ENCODE measurements at places on chromosomes 13 and 19. TPM values are rescaled to one million over a fixed set of nuclear protein-coding genes. Genes with fewer than 3 reads are reported as not detected.

Gene TJP3
- total RNA-seq = under 0.01 TPM

Gene JAK3
- total RNA-seq = 1.7 TPM

Gene KLF5
- total RNA-seq = 1.0 TPM

Gene ICAM4
- 0.13 TPM for total RNA-seq

Gene ZNF442
- 1.4 TPM for total RNA-seq

Gene VSTM1
- total RNA-seq = not detected

DNA sequence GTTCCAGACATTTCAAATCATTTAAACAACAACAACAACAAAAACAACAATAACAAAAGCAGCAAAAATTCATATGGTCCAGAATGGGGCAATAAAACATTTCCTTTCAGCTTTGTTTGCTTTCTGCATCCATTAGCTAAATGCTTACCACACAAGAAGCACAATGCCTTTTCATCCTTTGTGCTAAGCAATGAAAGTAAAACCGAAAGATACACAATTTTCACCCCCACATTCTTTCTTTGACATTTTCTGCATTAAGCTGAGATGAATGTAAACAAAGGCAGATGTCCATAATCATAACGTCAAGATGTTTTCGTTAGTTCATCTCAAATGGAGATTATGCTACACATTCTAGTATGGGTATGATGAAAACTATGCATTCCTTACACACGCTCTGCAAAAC lies 568.5 kb downstream of the SLITRK6 start:
- DNase-seq = no peak

DNA sequence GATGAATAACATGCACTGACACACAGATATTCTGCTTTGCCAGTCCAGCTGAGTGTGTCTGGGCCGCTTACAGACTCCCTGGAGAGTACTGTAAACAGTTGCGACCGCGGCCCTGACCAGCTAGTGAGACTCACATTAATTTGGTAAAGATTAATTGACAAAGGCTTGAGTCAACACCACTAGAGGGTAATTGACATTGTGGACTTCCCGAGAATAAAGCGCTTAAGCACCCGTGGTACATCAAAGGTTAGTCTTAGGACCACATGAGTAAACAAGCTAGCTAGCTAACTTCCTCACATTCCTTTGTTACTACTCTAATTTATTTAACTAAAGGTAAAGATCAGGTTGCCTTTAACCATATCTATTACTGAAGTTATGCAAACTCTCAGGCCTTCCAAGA lies 624.4 kb upstream of the ARGLU1 start:
- no peak for DNase-seq

GRCh38 chr13:114311387-114311786 lies 2.9 kb upstream of the CHAMP1 start:
- no peak for DNase-seq

DNA sequence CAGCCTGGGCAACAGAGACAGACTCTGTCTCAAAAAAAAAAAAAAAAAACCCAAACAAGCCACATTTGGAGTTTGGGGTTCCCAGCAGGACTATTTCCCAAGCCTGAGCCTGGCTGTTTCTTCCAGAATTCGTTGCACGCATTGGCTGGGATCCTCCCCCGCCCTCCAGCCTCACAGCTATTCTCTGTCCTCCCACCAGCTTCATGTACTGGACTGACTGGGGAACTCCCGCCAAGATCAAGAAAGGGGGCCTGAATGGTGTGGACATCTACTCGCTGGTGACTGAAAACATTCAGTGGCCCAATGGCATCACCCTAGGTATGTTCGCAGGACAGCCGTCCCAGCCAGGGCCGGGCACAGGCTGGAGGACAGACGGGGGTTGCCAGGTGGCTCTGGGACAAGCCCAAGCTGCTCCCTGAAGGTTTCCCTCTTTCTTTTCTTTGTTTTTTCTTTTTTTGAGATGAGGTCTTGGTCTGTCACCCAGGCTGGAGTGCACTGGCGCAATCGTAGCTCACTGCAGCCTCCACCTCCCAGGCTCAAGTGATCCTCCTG lies 26.7 kb downstream of the LDLR start:
- DNase-seq = no peak

GRCh38 chr13:91141543-91142061 lies 205.9 kb upstream of the MIR17HG start:
- no peak for DNase-seq

GRCh38 chr19:10505583-10506229 lies 2.5 kb upstream of the KEAP1 start:
- DNase-seq = no peak

DNA sequence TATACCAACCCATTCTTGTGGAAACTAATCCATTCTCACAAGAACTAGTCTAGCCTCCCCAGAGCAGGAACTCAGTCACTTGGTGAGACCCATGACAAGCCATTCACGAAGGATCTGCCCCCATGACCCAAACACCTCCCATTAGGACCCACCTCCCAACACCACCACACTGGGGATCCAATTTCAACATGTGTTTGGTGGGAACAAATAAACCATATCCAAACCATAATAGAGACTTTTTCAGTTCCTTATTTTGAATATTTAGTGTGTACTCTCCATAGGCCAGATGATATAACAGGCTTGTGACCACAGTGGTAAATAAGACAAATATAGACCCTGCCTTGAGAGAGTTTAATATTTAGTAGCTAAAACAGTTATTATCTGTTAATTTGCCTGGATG lies 227.5 kb upstream of the SERP2 start:
- DNase-seq = no peak

DNA sequence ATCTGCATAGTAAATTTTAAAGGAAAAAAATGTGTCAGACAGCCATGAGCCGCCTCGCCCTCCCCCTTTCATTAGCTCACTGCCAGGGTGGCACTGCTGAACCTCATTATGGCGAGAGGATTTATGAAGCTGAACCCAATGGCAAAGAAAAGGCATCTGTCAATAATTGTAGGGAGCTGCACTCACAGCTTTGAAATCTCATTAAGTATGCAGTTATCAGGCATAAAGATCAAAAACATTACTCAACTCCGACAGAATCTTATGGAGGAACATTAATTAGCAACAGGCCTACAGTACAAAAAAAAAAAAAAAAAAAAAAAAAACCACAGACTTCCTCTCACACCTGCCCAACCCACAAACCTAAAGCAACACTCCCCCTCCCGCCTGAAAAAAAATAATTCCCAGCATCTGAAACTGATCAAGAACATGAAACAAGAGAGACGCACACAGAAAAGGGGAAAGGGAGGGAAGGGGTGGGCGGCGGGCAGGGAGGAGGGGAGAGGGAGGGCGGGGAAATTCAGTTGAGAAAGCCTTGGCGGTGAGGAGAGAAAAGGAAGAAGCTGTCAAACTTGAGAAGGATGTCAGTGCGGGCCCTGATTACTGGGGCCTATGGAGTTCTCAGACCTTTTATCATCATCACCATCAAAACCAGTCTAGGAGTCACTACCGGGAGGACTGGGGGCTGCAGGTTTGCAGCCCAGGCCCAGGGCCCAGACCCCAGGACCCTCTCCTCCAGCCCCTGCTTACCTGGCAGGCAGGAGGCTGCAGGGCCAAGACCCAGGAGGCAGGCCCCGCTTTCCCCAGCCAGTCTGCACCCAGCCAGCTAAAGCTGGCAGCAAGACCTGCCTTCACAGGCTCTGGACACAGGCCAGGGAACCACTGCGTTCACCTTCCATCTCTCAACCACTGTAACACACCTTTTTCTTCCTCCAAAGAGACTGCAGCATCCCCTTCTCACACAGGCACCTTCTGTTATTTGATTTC lies 8.9 kb downstream of the TSHZ3 start:
- no peak for DNase-seq

DNA sequence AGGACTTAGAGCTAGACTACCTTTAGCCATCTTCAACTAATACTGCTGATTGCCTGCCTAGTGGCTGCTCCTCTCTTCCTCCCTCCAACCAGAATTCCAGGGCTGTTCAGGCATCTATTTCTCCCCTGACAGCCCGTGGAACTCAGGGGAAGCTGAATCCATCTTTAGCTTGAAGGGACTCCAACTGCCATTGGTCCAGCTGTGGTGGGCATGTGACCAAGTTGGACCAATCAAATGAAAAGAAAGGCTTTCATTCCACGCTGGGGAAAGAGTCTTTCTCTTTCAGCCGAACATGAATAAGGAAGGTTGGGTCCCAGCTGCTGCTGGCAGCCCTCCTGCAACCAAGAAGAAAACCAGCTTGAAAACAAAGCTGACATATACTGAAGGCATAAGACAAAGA lies 168.5 kb upstream of the OBI1 start:
- no peak for DNase-seq

- DNase-seq = no peak
Measured at GRCh38 chr19:19276386-19276785, 3.3 kb upstream of the TM6SF2 start.

DNA sequence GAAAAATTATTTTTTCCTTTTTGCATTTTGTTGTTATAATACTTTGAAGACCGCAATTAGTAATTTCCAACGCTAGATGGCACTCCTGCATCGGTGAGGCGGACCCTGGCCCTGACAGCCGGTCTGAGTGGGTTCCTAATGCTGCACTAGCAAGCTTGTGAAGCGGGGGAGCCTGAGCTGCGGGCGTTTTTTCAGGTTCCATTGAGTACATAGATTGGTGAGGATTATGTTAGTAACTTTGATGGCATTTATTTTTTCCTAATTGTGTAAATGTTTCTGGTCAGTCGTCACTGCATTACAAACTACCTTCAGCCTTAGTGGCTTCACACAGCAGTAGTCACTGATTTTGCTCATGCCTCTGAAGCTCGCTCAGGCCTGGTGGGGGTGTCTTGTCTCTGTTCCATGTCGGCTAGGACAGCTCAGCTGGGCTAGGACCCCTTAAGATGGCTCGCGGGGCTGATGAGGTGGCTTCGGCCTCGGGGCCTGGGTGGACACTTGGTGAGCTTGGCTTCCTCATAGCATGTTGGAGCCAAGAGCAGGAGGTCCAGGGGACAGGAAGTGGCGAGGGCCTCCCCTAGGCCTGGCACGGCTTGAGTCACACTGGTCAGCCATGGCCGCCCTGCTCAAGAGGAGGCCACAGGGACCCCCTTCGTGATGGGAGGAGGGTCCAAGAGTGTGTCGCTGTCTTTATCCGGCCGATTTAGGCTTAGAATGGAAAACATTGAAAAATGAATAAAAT lies 25.0 kb downstream of the ERCC5 start:
- no peak for DNase-seq

- peak; percentile 77 for DNase-seq
Measured at GRCh38 chr19:45613926-45614725, 12.1 kb upstream of the GPR4 start.

GRCh38 chr13:24746618-24747247 lies 17.2 kb upstream of the RNF17 start:
- DNase-seq = no peak

DNA sequence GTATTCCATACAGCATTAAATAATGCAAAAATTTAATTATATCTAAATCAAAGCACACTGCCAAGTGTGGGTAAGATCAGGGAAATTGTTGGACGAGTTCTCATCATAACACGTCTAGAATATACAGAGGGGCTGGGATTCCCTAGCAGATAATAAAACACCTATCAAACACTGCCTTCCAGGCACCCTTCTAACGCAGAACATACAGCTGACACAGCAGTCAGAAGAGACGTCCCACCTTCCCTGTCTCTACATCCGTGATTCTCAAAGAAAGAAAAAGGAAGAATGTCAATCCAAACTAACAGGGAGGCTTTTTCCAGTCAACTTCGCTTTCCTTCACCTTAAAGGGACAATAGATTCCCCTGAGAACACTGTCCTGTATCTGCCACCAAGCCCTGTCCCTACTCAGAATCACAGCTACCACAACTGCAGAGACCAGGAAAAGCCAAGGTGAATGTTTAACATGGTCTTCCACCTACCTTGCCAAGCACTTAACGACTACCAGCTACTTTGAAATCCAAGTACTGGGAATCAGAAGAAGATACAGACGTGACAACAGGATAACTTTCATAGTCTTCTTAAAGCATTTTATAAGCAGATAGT lies 38.5 kb downstream of the TBC1D4 start:
- DNase-seq = no peak

DNA sequence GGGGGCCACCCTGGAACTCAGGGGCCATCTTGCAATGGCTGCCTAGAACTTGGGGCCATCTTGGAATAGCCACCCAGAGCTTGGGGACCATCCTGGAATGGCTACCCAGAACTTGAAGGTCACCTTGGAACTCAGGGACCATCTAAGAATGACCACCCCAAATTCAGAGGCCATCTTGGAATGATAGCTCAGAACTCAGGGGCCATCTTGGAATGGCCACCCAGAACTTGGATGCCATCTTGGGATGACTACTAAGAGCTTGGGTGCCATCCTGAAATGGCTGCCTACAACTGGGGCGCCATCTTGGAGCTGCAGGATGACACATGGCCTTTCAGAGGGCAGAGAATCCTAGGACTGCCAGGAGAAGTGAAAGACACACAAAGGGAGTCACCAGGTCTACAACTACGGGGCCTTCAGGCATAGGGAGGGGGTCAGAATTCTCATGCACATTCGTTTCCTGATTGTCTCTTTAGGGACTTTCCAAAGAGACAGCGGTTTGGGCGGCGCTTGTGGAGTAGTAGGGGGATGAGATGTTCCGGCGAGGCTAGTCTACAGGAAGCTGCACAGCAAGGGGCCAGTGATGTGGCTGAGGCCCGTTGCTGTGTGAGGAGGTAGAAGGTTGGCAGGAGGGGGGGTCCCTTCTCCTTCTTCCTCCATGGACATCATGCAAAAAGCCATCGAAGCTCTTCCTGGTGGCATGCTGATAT lies 125.0 kb downstream of the IER2 start:
- peak; percentile 19 for DNase-seq

DNA sequence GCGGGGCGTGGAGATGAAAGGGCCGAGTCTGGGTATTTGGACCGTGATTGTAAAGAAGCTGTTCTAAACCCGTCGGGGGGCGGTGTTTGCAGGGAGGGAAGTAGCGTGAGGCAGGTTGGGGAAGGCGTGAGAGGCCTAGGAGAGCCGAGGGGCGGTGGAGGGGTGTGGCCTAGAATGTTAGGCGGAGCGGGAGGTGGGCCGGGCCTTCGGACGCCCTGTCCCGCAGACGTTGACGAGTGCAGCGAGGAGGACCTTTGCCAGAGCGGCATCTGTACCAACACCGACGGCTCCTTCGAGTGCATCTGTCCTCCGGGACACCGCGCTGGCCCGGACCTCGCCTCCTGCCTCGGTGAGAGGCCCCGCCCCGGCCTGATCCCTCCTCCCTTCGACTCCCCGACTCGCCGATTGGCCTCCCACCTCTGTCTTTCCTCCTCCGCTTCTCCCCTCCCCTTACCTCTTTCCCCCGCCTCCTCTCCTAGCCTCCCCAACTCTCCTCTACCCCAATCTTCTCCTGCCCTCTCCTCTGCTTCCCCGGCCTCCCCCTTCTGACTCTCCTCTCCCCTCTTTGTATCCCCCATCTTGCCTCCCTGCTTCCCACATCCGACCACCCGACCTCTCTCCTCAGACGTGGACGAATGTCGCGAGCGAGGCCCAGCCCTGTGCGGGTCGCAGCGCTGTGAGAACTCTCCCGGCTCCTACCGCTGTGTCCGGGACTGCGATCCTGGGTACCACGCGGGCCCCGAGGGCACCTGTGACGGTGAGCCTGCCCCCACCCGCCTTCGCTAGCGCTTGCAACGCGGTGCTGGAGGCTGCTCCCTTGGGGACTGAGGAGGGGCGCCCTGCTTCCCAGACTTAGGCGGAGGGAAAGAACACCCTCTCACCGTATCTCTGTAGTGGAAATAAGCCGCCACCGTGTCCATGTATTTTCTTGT lies 12.8 kb downstream of the LTBP4 start:
- peak; percentile 59 for DNase-seq
